ENCODE measurements at places on chromosomes 5 and 9.

DNA sequence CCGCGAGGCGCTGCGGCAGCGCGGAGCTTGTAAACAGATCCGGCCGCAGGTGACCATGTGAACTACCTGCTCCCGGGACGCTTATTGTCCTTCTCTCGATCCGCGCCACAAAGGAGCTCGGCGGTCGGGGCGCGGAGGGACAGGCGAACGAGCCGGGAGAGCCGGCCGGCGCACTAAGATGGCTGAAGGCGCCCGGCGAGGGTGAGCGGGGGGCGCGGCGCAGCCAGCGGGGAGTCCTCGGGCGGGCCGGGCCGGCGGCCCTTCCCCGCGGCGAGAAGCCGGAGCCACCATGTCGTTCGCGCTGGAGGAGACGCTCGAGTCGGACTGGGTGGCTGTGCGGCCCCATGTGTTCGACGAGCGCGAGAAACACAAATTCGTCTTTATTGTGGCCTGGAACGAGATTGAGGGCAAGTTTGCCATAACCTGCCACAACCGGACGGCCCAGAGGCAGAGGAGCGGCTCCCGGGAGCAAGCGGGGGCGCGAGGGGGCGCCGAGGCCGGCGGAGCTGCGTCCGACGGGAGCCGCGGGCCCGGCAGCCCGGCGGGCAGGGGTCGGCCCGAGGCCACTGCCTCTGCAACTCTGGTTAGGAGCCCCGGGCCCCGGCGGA is 535 bp downstream of the JMY start:
- DNase-seq = peak; percentile 68

GRCh38 chr5:126650463-126650862 is 49.7 kb downstream of the PHAX start:
- DNase-seq = no peak

DNA sequence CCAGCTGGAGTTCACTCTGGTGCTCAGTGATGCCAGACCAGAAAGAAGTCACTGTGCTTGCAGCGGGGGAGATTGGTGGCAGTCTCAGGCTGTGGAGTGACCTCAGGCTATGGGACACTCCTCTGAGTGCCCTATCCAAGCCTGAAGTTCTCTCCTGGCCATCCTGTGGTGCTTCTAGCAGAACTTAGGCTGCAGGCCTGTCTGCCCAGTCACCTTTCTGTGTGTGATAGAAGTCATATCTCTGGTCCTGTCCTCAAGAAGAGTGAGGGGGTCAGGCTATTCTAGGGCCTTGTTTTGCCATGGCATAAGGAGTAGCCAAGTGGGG is 9.3 kb downstream of the PDLIM4 start:
- no peak for DNase-seq

DNA sequence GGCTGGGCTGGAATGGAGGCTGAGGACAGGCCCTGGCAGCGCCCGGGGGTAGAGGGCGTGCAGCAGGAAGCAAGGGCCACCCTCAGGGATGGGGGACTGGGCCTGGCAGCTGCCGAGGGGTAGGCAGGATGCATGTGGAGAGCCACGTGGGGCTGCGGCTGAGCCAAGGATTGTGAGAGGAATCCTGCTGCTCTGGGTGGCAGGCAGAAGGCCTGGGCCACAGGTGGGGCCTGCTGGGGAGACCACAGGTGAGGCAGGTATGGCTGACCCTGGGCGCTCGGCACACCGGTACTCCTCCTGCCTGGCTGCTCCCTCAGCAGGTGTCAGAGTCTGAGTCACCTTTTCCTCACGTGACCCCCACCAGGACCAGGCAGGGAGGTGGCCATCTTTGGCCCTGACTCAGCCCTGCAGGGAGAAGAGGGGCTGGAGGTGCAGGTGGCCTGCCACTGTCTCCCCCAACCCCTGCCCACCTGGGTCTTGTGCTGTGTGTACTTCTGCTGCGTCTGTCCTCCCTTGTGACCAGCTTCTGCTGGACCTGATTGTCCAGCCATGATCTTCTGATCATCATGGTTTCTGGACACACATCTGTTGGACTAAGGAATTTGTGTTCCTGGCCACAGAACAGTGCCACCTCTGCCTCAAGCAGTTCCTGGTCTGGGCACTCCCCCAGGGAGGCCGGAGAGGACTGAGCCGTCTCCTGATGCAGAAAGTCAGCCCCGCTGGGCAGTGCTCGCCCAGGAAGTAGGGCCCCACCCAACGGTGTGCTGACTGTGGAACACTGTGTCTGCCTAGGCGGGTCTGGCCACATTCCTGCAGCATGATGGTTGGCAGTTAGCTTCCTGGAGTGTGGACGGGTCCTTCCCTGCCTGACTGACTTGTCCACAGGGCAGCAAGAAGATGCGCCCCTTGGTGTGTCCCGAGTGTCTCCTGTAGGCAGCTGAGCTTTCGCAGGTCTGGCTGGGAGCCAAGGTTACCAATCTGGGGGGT is 6.4 kb downstream of the ARRDC1 start:
- DNase-seq = no peak

GRCh38 chr9:21326526-21327139 is 8.6 kb downstream of the KLHL9 start:
- no peak for DNase-seq

GRCh38 chr5:107772418-107773310 is 101.9 kb upstream of the EFNA5 start:
- DNase-seq = no peak

GRCh38 chr5:150619359-150620230 is 20.9 kb upstream of the SYNPO start:
- no peak for DNase-seq

DNA sequence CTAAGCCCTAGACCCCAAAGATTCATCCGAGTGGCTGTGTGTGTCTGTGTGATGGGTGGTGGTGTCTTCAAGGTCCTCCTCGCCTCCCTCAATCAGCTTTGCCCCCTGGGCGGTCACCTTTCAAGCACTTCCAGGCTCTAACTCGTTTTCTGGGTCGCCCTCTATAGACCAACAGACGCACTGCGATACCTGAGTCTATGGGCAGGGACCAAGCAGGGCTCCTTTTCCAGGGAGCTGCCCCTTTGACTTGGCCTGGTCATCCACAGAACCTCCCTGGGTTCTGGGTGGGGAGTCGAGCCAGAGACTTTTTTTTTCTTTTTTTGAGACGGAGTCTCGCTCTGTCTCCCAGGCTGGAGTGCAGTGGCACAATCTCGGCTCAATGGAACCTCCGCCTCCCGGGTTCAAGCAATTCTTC is 1.1 kb downstream of the SLC27A4 start:
- DNase-seq = no peak

GRCh38 chr9:93633492-93634221 is 57.3 kb downstream of the PHF2 start:
- DNase-seq = no peak

- DNase-seq = no peak
These were observed 591.1 kb downstream of the DTWD2 start for GRCh38 chr5:118397236-118397635.

DNA sequence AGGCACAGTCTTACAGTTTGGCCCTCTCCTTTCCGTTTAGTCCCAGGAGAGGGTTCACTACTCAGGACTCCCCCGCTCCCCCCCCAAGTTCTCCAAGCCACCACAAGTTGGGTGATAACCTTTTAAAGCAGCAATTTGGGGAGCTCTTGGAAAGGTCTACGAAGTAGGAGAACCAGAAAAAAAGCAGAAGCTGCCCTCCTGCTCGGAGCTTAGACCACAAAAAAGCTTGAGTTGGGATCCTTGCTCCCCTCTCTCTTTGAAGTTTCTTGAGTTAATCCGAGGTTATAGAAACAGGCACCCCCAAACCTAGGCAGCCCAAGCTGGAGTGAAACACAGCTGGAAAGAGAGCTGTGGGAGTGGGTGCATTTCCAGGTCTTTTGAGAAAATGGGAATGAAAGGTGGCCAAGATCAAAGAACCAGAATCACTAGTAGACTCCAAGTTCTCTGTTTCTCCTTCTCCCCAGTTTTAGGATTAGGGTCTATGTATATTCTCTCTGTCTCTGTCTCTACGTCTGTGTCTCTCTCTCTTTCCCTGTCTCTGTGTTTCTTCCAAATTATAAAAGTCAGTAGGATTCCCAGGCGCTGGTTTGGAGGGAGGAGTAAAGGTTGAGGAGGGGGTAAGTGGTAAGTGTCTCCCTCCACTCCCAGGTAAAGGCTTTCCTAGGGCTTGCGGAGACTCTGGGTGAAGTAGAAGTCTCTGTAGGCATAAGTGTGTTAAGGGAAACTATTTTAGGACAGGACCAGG is 2.8 kb downstream of the LHX2 start:
- DNase-seq = no peak

DNA sequence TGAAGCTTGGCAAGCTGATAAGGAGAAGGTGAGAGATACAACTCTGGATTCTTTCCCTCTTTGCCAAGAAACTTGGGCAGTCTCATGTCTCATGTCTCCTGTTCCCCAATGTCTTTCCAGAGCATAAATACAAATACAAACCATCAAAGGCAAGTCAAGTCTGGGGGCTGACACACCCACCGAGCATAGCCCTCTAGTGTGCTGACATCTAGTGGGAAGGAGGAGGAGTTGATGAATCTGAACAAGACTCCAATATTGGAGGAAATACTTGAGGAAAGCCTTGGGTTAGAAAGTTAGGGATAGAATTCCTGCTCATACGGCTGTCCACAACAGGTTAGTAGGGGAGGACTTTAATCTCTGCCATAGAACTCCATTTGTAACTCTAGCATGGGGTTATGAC is 8.6 kb downstream of the MLANA start:
- no peak for DNase-seq

- no peak for DNase-seq
These were observed 36.4 kb downstream of the MTMR12 start for GRCh38 chr5:32276173-32276853.

DNA sequence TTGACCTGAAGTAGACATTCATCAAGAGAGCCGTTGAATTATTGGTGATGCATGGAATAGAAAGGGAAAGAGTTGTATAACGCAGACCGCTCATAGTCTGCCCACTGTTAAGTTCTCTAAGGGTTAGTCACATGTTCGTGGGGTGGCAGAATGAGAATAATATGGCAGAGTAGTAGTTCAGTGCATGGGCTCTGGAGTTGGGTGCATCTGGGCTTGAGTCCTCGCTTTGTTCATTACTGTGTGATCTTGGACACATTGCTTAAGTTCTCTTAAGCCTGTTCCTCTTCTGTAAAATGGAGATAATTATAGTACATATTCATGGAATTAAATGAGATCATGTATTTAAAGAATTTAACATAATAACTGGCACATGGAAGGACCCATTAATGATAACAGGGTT is 23.6 kb downstream of the TNPO1 start:
- DNase-seq = no peak

DNA sequence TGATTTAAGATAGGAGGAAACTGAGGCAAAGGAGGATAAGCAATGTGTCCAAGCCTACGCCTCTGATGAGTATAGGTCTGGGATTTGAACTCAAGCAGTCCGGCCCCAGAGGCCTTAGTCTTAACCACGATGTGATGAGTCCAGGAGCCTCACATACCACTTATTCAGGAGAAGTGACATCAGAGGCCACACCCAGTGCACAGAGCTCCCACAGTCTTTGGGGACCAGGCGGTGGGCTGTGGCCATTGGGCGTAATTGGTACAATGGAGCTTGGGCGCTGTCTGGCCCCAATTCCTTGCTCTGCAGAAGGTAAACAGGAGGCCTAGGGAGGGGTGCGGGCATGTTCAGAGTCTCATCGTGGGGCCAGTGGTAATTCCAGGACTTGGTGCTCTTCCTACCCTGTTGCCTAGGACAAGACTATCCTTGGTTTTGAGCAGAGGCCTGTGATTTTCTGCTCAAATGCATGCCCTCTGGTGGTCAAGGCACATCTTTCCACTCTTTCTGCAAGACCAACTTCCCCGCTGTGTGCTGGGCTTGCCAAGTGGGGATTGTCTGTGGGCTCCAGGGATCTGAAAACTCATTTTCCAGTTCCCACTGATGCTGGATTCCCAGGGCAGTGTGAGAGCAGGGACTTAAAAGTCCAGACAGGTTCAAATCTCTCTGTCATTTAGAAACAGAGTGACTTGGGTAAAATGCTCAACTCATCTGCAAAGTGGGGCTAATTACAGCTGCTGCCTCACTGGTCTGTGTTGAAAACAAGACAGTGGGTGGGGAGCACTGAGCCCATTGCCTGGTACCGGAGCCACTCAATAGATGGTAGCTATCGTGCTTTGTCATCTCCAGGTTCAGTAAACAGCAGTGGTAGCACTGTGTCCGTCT is 15.8 kb downstream of the NDST1 start:
- DNase-seq = no peak

DNA sequence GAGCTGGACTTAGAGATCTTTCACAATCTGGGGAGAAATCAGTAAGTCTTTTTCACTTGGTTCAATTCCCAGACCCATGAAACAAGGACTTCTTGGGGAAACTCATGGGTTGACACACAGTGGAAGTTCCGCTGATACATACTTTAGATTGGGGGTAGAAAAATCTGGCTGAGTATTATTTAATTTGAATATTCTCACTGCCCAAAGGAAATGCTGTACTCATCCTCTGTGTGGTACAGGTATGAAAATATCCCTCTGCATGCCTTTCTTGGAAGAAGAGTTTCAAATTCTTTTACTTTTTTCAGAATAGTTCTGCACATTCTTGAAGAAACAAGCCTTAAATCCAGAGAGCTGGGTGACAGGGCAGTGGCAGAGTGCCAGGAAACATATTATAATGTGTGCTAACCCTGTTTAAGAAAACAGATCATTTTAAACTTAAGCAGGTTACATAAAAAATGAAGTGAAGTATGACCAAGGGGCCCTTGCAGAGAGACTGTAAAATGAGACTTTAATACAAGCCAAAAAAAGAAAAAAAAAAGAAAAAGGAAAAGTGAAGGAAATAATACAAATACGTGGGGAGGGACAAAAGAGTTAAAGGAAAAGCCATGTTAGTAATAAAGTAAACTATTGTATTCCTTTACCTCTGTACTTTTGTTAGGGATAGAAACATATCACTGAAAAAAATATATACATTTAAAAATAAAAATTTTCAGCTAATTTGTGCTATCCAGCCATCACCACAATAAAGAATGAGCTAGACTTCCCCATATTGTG is 173.4 kb upstream of the NR3C1 start:
- peak; percentile 81 for DNase-seq

GRCh38 chr5:24065779-24066178 is 558.4 kb downstream of the PRDM9 start:
- no peak for DNase-seq
